Ovary (tissue), 10 donors: ENCODE measurements at places on chromosomes 3 and 15.

GRCh38 chr3:135056084-135056730, 261.1 kb downstream of the EPHB1 start:
- DNase-seq, result no peak

- no peak for DNase-seq
Observed at GRCh38 chr15:97129674-97130073, 799.2 kb downstream of the NR2F2 start.

DNA sequence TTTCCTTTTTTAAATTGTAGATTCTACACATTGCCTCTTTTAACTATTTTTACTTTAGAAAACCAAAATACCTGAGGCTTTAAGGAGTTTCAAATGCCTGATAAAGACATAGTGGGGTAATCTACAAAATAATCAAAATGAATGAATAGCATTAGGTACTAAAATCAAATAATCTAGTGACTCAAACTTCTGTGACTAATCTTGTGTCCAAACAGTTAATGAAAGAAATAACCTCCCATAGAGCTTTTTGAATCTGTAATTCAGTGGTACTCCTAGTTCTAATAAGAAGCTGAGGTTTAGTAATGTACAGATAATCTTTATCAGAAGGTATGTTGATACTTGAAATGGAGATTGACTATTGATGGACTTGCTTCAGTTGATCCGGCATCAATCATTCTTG, 53.0 kb downstream of the DTWD1 start:
- DNase-seq, result no peak

GRCh38 chr15:95459273-95459672, 871.2 kb upstream of the NR2F2 start:
- no peak for DNase-seq

DNA sequence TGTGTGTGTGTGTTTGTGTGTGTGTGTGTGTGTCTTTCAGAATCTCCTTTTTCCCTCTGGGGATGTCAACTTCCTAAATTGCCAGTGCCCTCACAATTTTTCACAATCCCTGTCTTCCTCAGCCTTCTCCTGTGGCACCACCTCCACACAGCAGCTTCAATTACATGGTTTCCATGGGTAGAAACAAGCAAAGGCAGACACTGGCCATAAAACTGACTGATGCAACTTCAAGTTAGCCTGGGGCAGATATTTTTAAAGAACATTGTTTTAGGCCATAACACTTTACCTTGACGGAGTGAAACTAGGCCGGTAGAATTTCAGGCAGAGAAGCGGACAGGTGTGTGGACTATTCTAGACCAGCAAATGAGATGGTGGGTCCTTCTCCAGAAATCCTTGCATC, 405.8 kb upstream of the SUCLG2 start:
- DNase-seq, result no peak

GRCh38 chr3:154921351-154921750, 158.8 kb upstream of the MME start:
- no peak for DNase-seq

DNA sequence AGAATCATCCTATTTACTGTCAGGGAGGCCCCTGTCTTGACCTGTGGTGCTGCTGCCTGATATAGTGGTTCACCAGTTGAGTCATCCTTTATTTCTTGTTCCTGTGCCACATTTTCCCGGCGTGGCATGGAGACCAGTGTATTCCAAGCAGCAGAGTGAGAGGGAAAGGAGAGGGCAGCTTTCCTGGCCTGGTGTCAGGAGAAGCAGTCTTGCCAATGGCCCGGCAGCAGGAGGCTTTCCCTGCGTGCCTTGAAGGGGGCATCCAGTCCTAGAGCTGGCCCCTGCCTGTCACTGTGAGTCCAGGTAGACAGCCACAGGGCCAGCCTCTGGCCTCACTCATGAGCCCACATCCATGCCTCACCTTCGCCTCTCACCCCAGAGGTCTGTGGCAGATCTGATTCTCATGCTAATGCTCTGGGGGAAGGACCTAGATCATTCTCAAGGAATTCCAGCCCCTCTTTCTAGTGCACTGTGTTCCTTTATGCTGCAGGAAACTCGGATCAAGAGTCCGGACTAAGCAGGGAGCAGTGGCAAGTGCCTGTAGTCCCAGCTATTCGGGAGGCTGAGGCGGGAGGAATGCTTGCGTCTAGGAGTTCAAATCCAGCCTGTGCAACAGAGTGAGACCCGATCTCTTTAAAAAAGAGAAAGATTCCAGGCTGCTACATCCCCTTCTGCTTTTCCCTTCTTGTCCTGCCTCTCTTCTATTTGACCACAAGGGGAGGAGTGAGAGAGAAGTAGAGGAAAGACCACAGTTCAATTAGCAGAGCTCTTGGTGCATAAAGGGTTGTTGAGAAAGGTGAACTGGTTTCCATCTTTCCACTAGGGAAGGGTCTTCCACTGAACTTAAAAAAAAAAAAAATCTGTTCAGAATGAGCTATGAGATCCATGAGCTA, 66.8 kb upstream of the HACD2 start:
- no peak for DNase-seq

DNA sequence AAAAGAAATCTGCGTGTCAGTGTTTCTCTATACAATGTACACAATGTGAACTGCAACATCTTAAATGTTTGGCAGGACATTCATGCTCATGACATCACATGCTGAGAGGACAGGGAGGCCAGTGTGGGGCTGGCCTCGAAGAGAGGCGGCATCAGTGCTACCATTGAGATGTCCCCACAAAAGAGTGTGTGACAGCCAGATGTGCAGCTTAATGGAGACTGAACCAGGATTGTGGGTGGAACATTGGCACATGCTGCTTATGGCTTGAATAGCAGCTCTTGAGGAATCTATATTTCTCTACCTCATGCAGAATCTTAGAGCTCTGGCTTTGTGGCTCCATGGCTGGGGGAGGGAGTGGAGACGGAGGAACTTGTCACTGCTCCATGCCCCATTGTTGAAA, 18.5 kb downstream of the CLDN11 start:
- no peak for DNase-seq

DNA sequence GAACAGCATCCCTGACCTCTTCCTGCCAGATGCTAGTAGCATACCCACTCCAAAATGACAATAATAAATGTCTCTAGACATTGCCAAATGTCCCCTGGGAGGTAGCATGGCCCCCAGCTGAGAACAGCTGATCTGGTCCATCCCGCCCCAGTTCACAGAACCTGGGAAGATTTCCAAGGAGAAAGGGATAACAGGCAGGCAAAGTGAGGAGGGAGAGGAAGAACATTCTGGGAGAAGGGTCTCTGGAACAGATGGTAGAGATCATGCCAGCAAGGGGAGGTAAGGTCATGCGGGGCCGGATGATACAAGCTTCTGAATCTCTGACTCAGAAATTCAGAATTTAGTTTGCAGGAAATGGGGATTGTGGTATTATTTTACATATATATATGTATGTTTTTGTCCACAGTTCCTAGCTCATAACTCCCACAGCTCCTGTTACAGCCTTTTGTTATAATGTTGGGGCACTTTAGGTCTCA, 192.7 kb downstream of the SUCLG2 start:
- peak; percentile 38 for DNase-seq

DNA sequence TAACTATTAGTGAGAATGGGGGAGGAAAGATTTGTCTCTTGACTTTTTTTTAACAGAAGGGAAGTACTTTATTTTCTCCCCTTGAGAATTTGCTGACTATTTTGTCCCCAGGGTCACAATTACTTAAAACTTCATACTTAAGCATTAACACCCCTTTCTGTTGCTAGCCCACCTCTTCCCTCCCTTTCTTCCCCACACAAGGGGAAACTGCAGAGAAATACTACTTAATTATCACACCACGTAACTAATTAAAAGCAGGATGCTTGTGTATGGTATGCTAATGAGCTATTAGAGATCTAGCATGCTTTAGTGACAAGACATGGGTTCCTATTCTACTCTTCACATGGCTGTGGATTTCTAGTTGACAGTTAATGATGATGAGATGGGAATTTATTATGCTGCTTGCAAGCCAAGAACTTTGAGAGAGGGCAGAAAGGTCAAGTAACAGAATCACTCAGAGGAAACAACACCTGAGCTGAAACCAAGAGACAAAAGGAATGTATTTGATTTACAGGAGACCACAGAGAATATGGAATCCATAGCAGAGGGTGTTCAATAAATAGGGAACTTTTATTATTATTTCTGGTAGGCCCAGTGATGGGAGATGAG, 179.2 kb downstream of the LSAMP start:
- no peak for DNase-seq

- no peak for DNase-seq
Observed at GRCh38 chr3:36820083-36820482, 55.7 kb upstream of the DCLK3 start.

DNA sequence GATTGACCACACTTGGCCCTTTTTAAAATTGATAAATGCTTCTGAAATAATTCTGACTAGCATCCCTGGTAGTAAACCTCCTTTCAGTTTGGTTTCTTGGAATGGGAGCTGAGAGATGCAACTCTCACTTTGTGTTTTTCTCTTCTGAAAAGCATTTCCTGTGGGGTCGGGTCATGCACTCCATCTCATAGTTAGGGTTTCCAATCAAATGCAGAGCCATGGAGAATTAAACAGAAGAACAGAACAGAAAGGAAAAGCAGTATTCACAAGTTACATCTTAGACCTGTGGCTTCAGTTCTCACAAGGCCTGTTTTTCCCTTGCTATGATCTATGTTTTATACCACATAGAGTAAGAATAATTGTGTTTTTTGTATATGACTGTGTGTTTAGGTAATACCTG, 39.7 kb downstream of the SENP2 start:
- DNase-seq, result no peak

DNA sequence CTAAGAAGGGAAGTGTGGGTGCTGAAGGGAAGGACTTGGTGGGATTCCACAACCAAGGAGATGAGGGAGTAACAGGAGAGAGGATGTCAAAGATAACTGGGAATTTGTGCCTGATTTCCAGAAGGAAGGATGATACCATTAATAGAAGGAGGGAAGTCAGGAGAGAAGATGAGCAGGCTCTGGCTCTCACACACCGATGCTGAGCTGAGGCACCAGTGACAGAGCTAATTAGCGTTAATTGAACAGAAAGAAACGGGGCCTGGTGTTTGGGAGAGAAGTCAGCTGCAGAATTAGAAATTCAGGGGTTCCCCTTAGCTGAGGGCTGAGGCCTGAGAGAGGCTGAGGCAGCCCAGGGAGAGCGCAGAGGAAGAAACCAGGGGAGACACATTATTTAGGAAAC, 11.9 kb upstream of the PDIA5 start:
- no peak for DNase-seq

GRCh38 chr3:114362815-114363214, 69.0 kb downstream of the TIGIT start:
- no peak for DNase-seq

GRCh38 chr3:125150525-125151441, 61.8 kb downstream of the SLC12A8 start:
- no peak for DNase-seq

- no peak for DNase-seq
Observed at GRCh38 chr3:123837858-123838257, 46.3 kb downstream of the MYLK start.

DNA sequence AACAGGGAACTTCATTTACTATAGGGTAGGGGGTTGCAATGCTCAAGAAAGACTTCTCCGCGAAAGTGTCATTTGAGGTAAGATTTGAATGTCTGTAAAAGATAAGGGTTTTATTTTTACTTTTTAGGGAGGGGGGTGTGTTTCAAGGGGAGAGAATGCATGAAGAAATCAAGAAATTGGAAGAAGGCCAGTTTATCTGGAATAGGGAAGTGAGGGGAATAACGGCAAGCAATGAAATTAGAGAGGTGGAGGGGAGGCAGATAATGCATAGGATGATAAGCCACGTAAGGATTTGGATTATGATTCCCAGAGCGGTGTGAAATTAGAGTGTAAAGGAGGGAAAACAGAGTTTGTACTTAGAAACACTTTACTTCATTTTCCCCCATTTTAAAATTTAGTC, 63.0 kb upstream of the MB21D2 start:
- DNase-seq, result no peak

DNA sequence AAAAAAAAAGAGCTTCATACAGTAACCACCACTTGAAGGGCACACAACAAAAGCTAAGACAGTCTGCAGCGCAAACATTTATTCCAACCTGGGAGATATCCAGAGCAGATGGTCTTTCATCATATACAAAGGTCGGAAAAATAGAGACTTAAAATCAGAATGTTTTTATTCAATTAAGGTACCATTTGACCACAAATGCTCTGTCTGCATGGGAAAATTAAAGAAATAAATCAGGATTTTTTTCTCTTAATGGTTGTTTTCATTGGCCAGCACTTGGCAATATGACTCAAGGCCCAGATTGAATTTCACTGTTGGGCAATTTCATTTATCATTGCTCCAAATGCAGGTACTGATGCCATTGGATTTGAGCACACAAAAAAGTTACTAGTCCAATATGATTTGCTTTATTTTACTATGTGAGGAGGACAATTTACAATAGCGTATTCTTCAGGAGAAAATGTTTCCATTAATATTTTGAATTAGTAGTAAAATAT, 145.9 kb upstream of the AGTR1 start:
- DNase-seq, result no peak

DNA sequence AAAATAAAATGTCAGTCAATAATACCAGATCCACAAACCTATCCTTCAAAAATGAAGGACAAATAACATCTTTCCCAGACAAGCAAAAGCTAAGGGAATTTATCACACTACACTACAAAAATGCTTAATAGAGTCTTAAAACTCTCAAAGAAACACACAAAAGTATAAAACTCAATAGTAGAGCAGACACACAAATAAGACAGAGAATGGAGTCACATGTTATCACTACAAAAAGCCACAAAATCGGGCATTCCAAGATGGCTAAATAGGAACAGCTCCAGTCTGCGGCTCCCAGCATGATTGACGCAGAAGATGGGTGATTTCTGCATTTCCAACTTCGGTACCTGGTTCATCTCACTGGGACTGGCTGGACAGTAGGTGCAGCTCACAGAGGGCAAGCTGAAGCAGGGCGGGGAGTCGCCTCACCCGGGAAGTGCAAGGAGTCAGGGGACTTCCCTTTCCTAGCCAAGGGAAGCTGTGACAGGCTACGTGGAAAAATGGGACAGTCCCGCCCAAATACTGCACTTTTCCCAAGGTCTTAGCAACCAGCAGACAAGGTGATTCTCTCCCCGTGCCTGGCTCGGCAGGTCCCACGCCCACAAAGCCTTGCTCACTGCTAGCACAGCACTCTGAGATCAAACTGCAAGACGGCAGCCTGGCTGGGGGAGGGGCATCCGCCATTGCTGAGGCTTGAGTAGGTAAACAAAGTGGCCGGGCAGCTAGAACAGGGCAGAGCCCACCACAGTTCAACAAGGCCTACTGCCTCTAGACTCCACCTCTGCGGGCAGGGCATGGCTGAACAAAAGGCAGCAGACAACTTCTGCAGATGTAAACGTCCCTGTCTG, 46.3 kb downstream of the SENP7 start:
- no peak for DNase-seq

GRCh38 chr3:112773864-112774263, 72.8 kb downstream of the CD200R1L start:
- DNase-seq, result no peak

DNA sequence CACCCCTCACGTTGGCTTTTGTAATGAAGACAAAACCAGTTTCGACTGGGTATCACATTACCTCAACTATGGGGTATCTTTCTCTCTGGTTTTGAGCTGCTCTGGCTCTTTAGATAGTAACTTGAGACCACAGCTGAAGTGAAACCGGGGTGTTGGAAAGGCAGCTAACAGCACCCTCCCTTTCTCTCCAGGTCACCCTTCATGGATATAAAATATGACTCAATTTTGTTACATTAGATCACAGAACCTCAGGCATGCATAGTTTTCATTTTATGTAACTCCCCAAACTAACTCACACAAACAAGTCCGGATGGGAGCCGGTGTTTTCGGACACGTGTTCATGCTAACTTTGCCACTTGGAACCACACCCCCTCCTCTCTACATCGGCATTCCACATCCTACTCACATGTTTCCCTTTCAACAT, 90.7 kb downstream of the NR2F2 start:
- no peak for DNase-seq

GRCh38 chr3:64894006-64894405, 206.2 kb upstream of the ADAMTS9 start:
- DNase-seq, result no peak
